ENCODE measurements at places on chromosomes 4 and X. TPM values are rescaled to one million over a fixed set of nuclear protein-coding genes. Genes with fewer than 3 reads are reported as not detected.

The TRIM61 gene
- total RNA-seq = 0.44 TPM

The VEGFC gene
- 8.7 TPM for total RNA-seq

The CD40LG gene
- total RNA-seq = not detected

The WFS1 gene
- total RNA-seq = 180 TPM

The RPGR gene
- total RNA-seq = 16.5 TPM

The DUSP21 gene
- total RNA-seq = not detected

The RAB40AL gene
- 3.4 TPM for total RNA-seq

The EREG gene
- 1.9 TPM for total RNA-seq

The TMSB15C gene
- total RNA-seq = 0.98 TPM

The REPS2 gene
- 34.4 TPM for total RNA-seq

The TMEM144 gene
- total RNA-seq = 16.7 TPM

The POF1B gene
- total RNA-seq = 2.1 TPM

All from upper lobe of left lung (tissue), 6 donors.